Cardiac fibroblast (primary cell): ENCODE measurements at places on chromosomes 16 and 17.

DNA sequence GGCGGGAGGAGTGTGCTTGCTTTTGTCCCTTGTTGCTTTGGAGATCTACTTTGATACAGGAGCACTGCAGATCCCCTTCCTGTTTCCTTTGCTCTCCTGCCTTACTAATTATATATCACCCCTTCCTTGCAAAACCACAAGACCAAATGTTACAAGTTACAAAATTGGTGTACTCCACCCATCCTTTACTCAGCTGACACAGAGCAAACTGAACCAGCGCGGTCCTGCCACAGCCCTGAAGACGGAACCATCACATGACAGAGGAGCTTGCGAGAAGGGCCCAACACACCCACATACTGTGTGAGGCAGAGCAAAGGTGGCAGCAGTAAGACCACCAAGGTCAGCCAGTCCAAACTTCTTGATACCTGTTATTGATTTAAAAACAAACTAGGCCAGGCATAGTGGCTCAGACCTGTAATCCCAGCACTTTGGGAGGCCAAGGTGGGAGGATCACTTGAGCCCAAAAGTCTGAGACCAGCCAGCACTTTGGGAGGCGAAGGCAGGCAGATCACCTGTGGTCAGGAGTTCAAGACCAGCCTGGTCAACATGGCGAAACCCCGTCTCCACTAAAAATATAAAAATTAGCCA lies 33.2 kb downstream of the CYTH1 start:
- peak; percentile 58 for DNase-seq

- peak; percentile 81 for DNase-seq
These were observed at the start of gene SCPEP1 for GRCh38 chr17:56977673-56978395. Gene SCPEP1 (plus strand): TSS chr17:56978131. CDS start chr17:56978160, 29 bp downstream.

DNA sequence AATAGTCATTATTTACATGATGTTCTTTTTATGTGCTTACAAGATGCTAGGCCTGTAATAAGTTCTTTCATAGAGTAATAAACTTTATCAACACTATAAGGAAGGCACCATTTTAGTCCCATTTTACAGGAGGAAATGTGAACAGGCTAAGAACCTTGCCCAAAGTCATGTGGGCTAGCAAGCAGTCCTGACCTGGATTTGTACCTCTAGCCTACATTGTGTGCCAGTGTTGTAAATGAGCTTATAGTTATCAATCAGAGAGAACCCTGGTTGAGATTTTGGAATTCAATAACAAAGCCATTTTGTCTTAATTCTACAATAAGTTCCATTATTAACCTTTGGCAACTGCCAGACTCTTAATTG lies 6.7 kb upstream of the TBKBP1 start:
- DNase-seq: no peak

- no peak for DNase-seq
These were observed 43.5 kb downstream of the BEAN1 start for GRCh38 chr16:66470556-66470955.

- no peak for DNase-seq
These were observed 17.8 kb downstream of the MBTPS1 start for GRCh38 chr16:84098939-84099338.

GRCh38 chr16:88742896-88743605 lies 36.7 kb downstream of the CTU2 start:
- no peak for DNase-seq

DNA sequence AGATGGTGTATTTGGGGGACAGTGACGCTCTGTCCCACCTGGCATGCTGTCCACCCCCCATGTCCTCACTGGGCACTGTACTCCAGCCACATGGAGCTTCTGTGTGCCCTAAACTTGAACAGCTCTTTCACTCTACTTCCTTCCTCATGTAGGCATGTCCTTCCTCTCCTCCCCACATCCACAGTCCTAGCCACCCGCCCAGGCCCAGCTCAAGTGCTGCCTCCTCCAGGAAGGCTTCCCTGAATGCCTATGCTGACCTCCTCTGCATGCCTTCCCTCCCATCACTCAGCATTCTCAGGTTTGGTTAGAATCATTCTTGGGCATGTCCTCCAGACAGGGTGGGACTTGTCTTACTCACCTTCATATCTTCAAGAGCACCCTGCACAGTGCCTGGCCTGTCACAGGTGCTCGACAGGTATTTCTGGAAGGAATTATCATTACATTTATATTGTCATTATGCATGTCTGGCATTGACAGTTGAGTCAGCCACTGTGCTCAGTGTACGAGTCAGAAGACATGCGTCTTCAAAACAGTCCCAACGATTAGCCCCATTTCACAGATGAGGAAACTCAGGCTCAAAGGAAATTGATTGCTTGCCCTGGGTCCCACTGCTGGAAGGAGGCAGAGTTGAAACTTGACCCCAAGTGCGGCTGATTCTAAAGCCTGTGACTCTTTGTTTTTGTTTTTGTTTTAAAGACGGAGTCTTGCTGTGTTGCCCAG lies 42.1 kb upstream of the TOB1 start:
- no peak for DNase-seq

DNA sequence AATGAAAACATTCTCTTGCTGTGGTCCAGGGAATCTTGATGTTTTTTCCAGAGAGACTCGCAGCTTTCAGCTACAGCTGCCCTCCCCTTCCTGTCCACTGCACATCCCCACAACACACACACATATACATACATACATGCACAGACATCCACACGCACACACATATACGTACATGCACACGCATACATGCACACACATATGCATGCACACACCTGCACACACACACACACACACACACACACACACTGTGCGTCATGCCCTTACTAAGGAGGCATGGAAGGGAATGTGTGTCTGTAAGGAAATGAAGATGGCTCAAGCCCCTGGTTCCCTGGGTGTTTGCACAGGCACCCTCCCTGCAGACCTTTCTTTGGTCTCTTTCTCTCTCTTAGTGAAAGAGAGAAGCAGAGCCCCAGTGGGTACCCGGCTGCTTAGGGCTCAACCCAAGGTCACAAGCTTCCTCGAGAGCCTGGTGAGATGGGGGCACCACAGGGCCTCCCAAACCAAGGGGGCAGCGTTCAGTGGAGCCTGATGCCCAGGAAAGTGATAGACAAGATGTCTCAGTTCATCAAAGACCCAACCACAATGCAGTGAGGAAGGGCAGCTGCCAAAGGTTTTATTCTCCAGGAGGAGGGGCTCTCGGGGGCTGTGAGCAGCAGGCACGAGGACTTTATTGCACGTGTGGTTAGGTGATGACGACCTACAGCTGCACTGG lies 33.3 kb downstream of the TNFRSF13B start:
- no peak for DNase-seq

- DNase-seq: no peak
These were observed 49.9 kb downstream of the ELAC2 start for GRCh38 chr17:12967962-12968361.

DNA sequence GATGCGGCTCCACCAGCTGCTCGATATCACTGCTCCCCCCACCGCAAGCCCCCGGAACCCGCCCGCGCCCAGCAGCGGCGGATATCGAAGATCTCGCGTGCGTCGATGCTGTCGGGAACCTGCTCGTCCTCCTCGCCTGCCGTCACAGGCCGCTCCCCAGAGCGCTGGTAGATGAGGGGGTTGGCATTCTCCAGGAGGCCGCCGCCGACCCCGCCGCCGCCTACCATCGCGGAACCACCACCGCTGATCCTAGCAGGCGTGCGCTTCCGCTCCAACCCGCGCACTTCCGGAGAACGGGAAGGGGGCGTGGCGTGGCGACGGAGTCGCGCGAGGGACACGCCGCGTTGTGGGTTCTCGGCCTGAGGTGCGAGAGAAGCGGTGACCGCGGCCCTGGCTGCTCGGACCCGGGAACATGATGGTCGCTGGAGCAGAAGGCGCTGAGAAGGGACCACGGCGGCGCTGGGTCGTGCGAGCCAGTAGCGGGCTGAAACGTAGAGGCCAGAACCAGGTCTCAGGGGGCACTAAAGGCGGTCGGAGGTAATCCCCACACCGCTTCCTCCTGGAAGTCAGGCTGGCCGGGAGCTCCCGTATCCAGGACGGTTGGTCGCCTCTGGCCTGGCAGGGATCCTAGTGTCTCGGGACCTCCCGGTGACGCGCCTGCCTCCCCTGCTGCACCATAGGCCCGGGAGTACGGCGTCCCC lies at the start of gene CIAO2B:
Gene CIAO2B, minus strand, starts transcription at position 265 of the 701 bp plus-strand sequence. Its CDS starts 38 bp downstream, at position 227.
- peak; percentile 82 for DNase-seq

- no peak for DNase-seq
These were observed 277.0 kb downstream of the IRX3 start for GRCh38 chr16:54009464-54010176.
